D721Med (cell line): ENCODE measurements at places on chromosomes 1 and 21.

- no peak for DNase-seq
Measured at GRCh38 chr1:97603218-97603617, 317.6 kb downstream of the DPYD start.

GRCh38 chr1:8020032-8020431 lies 6.1 kb downstream of the ERRFI1 start:
- no peak for DNase-seq

DNA sequence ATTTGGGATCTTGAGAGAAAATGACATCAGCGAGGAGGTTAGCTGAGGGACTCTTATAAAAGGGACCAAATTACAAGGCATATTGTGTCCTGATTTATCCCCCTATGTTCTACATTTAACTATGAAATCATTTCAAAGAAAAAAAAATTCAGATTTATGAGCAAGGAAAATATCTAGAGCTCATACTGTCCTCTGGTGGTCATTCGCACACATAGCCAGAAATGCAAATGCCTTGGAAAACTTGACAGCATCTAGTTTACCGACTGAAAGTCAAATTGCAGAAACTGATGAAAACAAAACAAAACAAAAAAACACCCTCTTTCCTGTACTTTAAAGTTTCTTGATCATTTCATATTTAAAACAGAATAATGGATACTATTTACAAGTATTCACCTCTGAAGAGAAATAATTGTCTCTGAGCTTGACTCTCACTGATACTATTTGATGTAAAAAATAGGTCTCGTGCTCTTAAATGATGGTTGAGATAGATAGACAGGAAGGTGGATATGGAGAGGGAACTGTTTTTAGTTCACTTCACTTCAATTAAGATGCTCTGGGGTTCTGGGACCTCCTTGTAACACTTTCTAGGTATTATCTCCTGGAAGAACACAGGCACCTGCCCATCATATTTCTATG lies 253.8 kb downstream of the PCP4 start:
- DNase-seq: no peak

DNA sequence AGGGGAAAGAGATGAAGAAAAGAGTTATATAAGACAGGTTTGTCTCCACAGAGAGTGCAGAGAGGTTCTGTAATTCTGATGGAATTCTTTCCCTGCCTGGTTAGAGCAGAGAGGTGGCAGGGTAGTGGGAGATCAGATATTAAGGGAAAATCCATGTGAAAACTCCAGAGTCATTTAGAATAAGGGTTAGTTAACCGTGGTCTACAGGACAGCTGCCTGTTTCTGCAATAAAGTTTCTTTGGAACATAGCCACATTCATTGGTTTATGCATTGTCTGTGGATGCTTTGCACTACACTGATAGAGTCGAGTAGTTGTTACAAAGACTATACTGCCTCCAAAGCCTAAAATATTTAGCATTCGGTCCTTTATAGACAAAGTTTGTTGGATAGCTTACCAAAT lies 55.6 kb downstream of the LRRC8D start:
- DNase-seq: no peak

- peak; percentile 47 for DNase-seq
Measured at GRCh38 chr1:109482791-109483671, 674 bp upstream of the ATXN7L2 start.

DNA sequence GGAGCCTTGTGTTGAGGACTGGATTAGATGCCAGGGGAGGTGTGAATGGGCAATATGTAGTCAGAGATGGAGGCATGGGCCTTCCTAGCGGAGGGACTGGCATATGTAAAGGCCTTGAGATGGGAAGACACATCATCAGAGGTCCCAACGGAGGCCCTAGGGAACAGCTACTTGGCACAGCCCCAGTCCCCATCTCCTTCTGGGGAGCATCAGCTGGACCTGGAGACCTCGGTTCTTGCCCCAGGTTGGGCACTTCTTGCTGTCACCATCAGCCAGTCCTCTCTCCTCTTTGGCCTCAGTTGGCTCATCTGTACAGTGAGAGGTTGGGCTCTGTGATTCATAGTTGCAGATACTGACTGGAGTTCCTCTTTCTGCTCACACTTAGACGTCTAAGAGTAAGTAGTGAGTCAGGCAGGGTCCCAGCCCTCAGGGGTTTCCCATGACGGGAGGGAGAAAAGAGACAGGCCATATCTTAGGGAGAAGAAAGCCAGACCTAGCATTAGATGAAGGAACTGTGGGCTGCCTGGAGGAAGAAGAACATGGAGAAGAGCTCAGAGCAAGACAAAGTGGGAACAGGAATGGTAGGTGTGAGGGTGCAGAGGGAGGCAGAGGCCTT lies 3.4 kb upstream of the MARCKSL1 start:
- DNase-seq: no peak

- no peak for DNase-seq
Measured at GRCh38 chr1:31377364-31377863, 4.5 kb upstream of the FABP3 start.

GRCh38 chr1:186957314-186957713 lies 128.6 kb downstream of the PLA2G4A start:
- DNase-seq: no peak

GRCh38 chr21:37266515-37267221 lies 466 bp downstream of the VPS26C start:
- no peak for DNase-seq

- no peak for DNase-seq
Measured at GRCh38 chr1:119336848-119337247, 31.7 kb upstream of the HAO2 start.
